ENCODE measurements at places on chromosomes 3 and 15. TPM values are rescaled to one million over a fixed set of nuclear protein-coding genes. Genes with fewer than 3 reads are reported as not detected.

GRCh38 chr15:27701014-27701413 is 398.1 kb downstream of the OCA2 start:
- no peaks in the 10 kb centered on the region for H3K4me1 ChIP-seq
- H3K27me3 ChIP-seq = no peaks in the 10 kb centered on the region
- no peak for DNase-seq
- no peak overlapping the region for H3K4me3 ChIP-seq
- H3K27ac ChIP-seq = no peak overlapping the region

DNA sequence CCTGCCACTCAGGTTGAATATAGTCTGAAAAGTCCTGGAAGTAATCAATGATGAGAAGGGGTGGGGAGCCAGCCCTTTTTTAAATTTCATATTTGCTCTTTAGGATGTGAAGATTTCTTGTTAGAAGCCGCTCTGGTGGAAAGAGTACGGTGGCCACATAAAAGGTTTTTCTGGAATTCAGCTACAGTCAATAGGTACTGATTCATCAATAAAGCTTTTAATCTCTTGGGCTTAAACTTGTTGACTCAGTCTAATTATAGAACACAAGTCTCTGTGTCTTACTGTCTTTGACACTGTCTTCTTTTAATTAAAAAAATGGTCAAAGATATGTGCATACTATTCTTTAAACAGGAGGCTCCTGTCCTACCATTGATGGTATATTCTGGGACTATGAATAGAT is 99.9 kb upstream of the TP63 start:
- H3K27ac ChIP-seq = no peak overlapping the region
- no peak overlapping the region for H3K4me3 ChIP-seq
- no peak for DNase-seq
- no peaks in the 10 kb centered on the region for H3K4me1 ChIP-seq
- no peaks in the 10 kb centered on the region for H3K36me3 ChIP-seq

- H3K4me3 ChIP-seq = no peak overlapping the region
- no peaks in the 10 kb centered on the region for H3K27me3 ChIP-seq
- H3K36me3 ChIP-seq = peaks cover 8% of the 10 kb centered on the region
Observed at GRCh38 chr15:89187301-89187985, 33.9 kb downstream of the RLBP1 start.

DNA sequence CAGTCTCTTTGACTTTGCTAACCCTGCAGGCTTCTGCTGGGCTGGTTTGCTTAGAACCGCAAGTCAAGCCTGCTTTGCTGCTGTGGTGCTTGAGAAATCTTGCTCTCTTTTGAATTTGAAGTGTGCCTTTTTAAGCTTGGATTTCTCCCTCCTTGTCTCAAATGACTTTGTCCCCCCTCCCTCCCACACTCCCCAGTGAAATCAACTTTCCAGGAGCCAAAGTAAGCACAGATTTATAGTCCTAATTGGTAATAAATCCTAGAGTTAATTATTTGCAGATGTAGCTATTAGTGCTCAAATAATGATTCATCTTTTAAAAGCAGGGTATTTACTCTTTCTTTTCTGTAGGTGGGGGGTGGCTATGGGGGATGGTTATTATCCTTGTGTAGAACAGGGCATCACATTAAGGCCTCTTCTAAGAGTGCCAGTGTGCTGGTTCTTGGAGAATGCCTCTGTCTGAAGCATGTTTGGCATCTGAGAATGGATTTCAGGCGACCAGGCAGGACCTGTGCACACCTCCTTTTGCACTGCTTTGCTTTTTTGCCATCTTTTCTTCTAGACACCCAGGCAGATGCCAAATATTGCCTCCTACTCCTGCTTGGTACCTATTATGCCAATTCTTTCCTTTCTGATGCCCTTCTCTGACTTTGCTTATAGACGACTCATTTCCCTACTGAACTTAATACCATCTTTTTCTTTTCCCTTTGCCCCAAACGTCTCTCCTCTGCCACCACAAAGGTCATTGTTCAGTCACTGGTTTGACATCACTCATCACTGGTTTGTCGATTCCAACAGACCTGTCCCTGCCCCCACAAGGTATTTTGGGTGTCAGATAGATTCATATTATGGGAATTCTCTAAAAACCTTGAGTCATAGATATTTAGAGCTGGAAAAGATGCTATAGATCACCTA is 50.7 kb downstream of the CLDN11 start:
- DNase-seq = no peak
- H3K4me3 ChIP-seq = no peak overlapping the region
- H3K27ac ChIP-seq = peak overlapping the region; percentile 94
- no peaks in the 10 kb centered on the region for H3K36me3 ChIP-seq
- peaks cover 89% of the 10 kb centered on the region for H3K4me1 ChIP-seq
- H3K27me3 ChIP-seq = no peaks in the 10 kb centered on the region

RPL29 gene
- total RNA-seq = 1,301 TPM

DNA sequence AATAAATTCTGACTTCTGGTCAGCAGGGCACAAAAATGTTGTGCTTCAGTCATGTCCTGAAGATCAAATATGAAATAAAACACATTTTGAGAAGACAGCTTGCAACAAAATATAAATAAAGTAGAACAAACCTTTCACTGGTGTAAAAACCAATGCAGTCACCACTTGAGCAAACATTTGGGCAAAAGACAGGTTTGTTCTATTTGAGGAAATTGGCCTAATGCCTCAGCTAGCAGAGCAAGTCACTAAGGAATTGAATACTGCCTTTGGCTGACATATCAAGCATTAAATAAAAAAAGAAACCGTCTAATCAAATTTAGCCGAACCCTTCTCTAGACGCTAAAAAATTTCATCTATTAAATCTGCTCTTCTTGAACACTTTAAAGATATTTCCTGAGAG is 475.4 kb upstream of the CNTN3 start:
- no peaks in the 10 kb centered on the region for H3K4me1 ChIP-seq
- DNase-seq = no peak
- no peak overlapping the region for H3K27ac ChIP-seq
- H3K27me3 ChIP-seq = no peaks in the 10 kb centered on the region

GRCh38 chr3:73661265-73661664 is 36.5 kb upstream of the PDZRN3 start:
- H3K4me1 ChIP-seq = peaks cover 32% of the 10 kb centered on the region
- H3K27me3 ChIP-seq = no peaks in the 10 kb centered on the region
- H3K4me3 ChIP-seq = no peak overlapping the region
- no peak overlapping the region for H3K27ac ChIP-seq
- H3K36me3 ChIP-seq = no peaks in the 10 kb centered on the region

All from mesothelial cell of epicardium (in vitro differentiated cells).